ENCODE measurements at places on chromosomes 6 and 20.

- DNase-seq = peak; percentile 72
Observed at GRCh38 chr20:59403261-59403961, 103.0 kb downstream of the EDN3 start.

DNA sequence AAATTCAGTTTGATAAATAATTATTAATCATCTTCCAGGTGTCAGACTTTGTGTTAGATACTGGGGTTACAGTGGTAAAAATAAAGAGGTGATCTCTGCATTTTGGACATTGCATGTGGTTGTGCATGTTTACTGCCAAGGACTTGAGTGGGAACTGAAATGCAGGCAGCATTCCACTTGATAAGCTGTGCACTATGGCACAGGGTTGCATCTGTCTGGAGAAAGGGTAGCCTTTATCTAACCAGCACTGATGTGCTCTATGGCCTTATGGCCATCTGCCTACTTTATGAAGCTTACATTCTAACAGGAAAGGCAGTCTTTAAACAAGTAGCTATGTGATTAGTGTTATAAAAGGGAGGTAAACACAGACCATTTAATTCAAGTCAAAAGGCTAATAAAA lies 53.0 kb upstream of the MLIP start:
- no peak for DNase-seq

DNA sequence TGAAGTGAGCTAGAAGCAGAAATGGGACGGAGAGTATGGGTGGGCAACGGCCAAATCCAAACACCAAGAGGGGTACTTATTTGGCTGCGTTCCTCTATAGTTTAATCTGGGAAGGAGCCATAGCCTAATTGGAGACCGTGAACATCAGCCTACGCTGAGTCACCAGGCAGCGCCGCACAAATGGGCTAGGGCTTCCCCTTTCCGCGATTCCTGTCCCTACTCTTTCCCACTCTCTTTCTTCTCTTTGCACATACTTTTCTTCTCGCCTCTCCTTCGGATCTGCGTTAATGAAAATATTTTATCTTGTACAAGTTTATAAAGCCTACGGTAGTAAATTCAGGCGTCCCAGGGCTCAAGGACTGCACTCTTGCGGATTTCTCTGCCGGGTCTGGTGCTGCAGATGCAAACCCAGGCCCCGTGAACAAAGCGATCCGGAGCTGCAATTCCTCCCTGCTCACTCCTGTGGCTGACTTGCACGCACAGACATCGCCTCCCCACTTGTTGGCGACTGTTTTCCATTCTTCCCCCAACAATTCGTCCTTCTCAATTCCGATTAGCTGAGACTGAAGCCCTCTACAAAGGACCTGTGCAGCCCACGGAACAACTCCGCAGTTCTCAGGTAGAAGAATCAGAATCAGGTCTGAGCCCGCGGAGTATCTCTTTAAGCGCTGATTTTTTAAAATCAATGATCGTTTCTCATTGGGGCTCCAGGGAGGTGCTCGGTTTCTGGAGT lies 4.2 kb upstream of the TBX18 start:
- DNase-seq = no peak

GRCh38 chr6:87660226-87660911 lies 41.7 kb downstream of the AKIRIN2 start:
- no peak for DNase-seq

GRCh38 chr6:117389227-117390057 lies 36.3 kb downstream of the ROS1 start:
- no peak for DNase-seq

GRCh38 chr6:148793721-148794120 lies 46.9 kb downstream of the UST start:
- DNase-seq = no peak

- no peak for DNase-seq
Observed at GRCh38 chr6:91573826-91574416, 987.0 kb upstream of the MAP3K7 start.

DNA sequence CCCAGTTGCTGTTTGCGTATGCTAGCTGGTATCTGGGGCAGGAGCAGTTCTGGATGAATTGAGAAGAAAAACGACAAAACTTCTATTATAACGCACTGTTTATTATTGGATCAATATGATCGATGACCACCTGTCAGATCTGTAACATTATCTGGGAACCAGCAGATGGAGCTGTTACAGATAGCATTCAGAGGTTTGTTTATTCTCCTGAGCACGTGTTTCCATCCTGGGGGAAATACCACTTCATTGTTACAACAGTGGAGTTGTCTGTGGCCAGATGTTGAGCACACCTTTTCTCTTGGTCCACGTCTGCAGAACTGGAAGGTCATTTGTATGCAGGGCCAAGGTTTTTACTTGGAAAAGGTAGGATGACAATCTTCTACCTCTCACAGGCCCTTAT lies 16.0 kb upstream of the NKX2-2 start:
- DNase-seq = no peak

DNA sequence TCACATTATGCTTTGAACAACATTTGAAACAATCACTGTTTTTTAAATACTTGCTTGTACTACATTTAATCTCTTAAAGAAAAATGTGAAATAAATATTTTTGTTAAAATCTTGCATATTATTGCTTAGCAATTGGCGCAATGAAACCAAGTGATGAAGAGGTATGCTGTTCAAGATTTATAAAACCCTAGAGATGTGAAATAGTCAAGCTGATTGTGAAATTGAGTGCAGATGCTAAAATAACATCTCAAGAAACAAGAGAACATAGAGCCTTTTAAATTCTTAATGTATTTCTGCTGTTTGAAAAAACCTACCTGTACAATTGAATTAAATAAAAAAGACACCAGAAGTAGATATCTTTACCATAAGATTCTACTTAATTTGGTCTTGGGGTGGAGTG lies 179.2 kb upstream of the MCHR2 start:
- no peak for DNase-seq

DNA sequence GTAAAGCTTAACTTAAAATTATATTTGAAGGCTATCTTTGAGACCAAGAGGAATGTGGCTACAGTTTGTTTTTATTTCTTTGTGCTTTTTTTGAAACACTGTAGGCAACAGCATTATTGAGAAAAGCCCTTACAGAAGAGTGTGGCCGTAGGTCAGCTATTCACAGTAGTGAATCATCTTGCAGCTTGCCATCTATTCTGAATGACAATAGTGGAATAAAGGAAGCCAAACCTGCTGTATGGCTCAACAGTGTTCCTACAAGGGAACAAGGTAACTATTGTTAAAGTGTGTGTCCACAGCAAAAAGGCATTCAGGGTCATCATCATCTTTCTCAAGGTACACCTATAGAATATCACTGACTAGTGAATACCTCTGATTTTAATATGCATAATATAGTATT lies 88.5 kb downstream of the KIZ start:
- no peak for DNase-seq

DNA sequence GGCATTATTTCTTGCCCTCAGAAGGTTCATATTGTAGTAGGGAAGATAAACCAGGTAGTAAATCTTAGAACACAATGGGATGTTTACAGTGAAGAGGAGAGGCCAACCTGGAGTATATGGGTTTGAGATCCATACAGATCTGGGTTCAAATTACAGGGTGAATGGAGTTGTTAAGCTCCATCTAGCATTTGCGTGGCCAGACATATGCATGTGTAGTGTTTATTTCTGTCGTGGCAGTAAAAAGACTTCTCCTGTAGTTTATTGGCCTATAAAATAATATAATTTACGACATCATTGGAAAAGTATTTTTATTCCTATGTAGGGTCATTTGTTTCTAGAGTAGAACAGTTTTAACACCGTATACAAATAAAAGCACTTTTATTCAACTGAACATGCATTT lies 25.2 kb upstream of the TULP4 start:
- DNase-seq = no peak

GRCh38 chr20:49132995-49133478 lies 55.1 kb downstream of the STAU1 start:
- DNase-seq = peak; percentile 11

DNA sequence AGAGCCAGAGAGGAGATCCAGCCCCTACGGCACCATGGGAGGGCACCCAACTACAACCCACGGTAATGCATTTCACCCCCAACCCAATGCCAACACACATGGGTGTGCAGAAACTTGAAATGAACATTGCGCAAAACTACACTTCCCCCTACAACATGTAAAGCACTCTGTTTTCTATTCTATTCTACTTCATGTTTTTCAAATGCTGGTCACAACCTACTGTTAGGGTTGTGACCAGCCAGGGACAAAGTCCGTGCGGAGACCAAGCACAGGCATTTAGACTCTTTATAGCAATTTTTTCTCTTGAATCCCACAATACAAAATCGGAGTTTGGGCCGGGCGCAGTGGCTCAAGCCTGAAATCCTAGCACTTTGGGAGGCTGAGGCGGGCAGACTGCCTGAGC lies 90.6 kb downstream of the MRPL14 start:
- DNase-seq = no peak

DNA sequence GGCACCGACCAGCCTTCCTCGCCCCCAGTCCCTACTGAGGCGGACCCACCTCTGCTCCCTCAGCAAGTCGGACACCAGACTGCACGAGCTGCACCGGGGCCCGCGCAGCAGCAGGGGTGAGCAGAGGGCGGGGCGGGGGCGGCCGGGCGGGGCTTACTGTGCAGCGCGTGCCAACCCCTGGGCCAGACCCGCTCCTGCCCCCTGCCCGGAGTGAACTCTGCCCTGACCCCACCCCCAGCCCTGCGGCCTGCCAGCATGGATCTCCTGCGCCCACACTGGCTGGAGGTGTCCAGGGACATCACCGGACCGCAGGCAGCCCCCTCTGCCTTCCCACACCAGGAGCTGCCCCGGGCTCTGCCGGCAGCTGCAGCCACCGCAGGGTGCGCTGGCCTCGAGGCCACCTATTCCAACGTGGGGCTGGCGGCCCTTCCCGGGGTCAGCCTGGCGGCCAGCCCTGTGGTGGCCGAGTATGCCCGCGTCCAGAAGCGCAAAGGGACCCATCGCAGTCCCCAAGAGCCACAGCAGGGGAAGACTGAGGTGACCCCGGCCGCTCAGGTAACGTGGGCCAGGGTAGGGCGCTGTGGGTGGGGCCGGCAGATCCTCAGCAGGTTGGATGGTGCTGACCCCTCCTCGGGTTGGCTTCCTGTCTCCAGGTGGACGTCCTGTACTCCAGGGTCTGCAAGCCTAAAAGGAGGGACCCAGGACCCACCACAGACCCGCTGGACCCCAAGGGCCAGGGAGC lies 1.5 kb upstream of the SLC2A4RG start:
- DNase-seq = no peak

- no peak for DNase-seq
Observed at GRCh38 chr20:40963505-40963845, 65.1 kb upstream of the TOP1 start.

GRCh38 chr6:55131616-55132015 lies 42.7 kb upstream of the HCRTR2 start:
- DNase-seq = no peak

DNA sequence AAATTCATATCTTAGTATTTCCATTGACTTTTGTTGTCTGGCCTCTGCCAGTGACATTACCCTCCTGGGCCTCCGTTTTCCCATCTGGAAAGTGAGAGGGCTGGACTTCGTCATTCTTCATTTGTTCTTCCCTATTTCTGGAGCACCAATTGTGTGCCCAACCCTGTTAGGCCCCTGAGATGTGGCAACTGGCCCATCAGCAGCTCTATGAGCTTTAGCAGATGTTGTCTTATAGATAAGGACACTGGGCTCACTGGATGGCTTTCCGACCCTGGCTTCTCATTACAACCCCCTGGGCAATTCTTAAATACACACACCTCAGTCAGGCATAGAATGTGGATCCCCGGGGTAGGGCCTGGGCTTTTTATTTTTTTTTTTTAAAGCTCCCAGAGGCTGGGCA lies 14.7 kb downstream of the PABPC1L start:
- no peak for DNase-seq

DNA sequence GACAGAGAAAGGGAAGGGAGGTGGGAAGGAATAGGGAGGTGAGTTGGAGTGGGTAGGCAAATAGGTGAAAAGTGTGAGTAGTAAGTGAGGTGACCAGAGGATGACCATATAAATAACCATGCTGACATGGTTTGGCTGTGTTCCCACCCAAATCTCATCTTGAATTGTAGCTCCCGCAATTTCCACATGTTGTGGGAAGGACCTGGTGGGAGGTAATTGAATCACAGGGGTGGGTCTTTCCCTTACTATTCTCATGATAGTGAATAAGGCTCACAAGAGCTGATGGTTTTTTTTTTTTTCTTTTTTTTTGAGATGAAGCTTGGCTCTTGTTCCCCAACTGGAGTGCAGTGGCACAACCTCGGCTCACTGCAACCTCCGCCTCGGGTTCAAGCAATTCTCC lies 21.5 kb upstream of the SMIM13 start:
- DNase-seq = no peak

- no peak for DNase-seq
Observed at GRCh38 chr6:7200598-7201443, 93.1 kb downstream of the RREB1 start.

DNA sequence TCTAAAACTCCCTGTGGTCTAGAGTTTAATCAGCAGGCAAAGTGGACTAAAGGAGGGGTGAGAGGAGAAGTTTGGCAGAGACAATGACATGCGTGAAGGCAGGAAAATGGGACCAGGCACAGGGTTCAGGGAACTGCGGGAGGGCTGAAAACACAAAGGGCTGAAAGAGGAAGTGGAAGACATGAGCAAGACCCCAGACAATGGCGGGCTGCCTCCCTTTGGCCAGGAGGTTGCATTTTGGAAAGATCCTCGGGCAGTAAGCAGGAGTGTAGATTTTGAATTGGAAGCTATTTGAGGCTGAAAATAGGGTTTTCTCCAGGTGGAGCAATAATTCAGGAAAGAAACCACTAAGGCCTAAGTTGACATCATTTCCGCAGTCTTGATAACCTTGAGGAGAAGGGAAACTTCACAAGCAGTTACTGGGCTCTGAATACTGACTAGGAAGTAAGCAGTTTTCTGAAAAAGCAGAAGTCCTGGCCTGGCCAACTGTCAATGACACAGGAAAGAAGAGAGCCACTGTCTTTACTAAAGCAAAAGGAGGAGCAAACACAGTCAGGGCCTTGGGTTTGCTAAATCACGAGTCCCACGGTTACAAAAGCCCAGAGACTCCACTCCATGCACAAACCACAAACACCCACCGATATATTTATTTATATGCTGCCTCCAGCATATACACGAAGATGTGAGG lies 3.4 kb downstream of the LY86 start:
- no peak for DNase-seq

DNA sequence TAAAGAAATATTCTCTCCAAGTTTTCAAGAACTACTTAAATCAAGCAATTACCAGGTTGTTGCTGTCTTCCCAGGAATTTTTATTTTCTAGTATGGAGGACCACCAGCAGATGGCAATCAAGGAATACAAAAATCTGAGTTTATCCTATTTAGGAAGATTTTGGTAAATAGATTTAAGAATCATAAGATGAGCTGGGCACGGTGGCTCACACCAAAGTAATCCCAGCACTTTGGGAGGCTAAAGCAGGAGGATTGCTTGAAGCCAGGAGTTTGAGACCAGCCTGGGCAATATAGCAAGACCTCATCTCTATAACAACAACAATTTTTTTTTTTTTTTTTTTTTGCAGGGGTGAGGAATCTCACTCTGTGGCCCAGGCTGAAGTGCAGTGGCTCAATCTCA lies 19.3 kb upstream of the SEC63 start:
- DNase-seq = no peak

DNA sequence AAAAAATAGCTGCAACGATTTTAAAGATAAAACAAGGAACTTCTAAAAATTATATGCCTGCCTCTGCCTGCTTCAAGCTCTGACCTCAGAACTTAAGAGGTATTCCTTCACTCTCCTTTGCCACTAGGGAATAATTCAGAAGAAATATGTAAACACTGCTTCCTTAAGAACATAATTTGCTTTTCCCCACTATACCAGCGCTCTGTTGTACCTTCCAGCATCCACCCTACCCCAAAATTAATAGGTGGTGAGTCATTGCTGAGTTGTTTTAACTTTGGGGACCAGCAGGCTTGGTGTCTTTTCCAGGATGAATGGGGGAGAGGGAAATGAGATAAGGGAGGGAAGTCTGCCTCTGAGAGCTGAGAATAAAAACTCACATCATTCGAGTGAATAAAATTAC lies 107.7 kb upstream of the ATXN1 start:
- no peak for DNase-seq

All from activated naive CD4-positive, alpha-beta T cell treated with anti-CD3 and anti-CD28 coated beads for 36 hours (primary cell).